ENCODE measurements at places on chromosomes 16 and 17.

DNA sequence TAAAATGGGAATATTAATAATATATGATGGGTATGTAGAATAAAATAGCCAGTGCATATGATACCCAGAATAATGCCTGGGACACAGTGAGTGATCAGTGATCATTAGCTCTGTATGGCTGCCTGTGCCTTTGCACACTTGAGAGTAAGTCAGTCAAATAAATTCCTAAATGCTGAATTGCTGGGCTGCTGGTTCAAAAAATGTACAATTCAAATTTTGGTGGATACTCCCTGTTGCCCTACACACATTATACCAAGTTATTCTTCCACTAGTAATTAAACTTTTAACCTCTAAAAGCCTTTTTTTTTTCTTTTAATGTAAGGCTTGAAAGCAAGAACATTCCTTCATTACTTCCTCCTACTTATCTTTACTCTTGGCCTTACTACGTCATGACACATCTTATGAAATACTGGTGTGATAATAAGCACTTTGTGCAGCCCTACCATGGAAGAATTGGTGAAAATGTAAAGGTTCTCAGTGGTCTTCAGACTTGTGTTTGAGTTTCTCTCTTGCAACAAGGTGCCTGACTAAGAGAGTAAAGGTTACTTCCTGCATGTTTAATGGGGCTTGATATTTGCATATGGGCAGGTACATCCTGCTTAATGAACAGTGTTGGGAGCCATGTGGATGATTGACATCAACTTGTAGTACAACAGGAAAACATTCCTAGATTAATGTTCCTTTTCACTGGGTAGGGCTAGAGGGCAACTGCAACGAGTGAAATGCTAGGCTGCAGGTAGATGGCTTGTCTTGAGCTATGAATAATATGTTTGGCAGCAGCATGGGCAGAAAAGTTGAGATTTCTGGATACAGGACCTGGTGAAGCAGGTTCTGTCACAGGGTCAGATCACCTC lies 84.3 kb downstream of the PRKCA start:
- peak; percentile 9 for DNase-seq

- DNase-seq, result no peak
Measured at GRCh38 chr16:852451-853185, 52.1 kb upstream of the GNG13 start.

- no peak for DNase-seq
Measured at GRCh38 chr17:37519251-37519985, 29.7 kb downstream of the DUSP14 start.

GRCh38 chr17:73227944-73228343 lies 33.7 kb downstream of the CPSF4L start:
- no peak for DNase-seq

DNA sequence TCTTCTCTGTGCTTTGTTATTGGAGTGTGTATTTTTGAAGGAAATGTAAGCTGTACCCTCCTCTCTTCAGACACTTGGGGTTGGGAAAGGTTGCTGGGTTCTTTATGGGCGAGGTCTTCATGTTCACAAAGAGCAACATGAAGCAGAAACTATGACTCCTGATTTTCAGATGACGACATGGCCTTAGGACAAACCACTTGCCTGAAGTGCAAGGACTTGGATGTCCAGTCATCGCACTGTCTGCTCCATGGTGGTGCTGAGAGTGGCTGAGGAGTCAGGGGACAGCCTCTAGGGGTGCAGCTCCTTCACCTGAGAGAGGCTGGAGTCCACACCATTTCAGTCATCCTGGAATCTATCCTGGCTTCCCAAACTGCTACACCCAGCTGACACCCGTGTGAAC lies 183.9 kb upstream of the CDH5 start:
- DNase-seq, result no peak

DNA sequence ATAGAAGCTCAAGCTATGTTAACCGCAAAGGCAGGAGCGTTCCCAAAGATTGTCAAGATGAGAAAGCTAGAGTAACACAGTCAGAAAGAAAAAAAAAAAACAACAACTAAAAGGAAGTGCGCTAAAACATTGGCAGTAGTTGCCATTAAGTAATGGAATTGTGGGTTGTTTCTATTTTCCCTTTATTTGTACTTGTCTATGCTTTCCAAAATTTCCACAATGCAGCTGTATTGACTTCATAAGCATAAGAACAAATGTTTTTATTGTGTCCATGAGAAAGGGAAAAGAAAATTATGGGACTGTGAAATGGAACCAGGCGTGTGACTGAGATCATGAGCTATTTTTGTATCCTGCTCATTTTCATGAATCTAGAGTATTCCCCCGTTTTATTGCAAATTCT lies 153.4 kb downstream of the TMEM114 start:
- no peak for DNase-seq

DNA sequence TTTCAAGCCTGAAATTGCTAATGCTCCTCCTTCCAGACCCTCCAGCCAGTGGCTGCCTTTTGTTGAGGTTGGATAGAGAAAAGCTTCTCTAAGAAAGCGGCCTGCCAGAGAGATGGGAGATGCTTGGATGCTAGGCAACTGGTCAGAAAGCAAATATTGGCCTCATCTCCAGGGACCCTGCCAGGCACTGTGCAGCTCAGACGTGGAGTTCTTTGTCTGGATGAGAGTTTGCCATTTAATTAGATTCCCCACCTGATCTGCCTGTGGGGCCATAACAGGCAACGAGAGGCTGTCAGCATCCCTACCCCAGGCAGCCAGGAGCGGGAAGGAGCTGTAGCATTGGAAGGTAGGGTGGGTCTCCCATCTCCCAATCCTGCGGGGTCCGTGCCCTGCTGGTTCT lies 52.7 kb downstream of the ASIC2 start:
- DNase-seq, result no peak

DNA sequence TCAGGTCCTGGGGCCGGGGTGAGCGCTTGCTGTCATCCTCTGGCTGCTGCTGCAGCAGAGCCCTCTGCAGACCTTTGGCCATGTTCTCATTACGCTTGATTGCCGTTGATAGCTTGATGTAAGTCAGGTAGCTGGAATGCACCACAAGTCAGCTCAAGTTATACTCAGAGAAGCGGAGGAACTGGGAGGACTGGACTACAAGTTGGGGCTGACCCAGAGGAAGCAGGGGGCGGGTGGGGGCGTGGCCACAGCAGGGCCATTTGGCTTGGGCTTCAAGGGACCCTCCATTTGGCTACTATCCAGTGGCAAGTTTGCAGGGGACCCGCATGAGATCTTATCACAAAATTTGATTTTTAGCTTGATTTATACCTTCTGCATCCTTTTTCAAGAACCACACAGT lies 19.0 kb upstream of the EVPL start:
- DNase-seq, result no peak
